Stimulated activated CD4-positive, alpha-beta T cell treated with anti-CD3 and anti-CD28 coated beads, Interleukin-2, amount 100 ng/mL, for 24 hours (primary cell): ENCODE measurements at places on chromosomes 11 and 22.

GRCh38 chr11:118607401-118608359, at the start of gene PHLDB1:
TSS of gene PHLDB1 (plus strand) at chr11:118607615. CDS start at chr11:118613837, 6,222 bp downstream.
- peak; percentile 61 for DNase-seq

- no peak for DNase-seq
Observed at GRCh38 chr11:19173004-19173689, 28.6 kb downstream of the CSRP3 start.

- DNase-seq, result no peak
Observed at GRCh38 chr22:27686534-27686933, 115.0 kb downstream of the MN1 start.

DNA sequence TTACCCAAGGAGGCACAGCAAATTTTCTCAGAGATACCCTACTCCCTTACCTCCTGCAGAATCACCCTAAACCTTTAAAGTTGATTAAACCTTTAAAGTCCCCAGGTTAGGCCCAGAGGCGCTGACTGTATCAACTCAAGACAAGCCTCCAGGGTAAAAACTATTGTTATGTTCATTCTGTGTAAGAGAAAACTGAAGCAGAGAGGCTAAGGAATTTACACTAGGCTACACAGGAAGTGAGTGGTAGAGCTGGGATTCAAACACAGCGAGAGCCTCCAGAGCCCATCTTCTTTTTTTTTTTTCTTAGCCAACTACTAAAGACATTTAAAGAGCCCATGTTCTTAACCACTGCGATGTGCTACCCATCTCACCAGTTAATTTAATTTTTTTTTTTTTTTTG, 56.3 kb upstream of the GRK3 start:
- DNase-seq, result no peak

DNA sequence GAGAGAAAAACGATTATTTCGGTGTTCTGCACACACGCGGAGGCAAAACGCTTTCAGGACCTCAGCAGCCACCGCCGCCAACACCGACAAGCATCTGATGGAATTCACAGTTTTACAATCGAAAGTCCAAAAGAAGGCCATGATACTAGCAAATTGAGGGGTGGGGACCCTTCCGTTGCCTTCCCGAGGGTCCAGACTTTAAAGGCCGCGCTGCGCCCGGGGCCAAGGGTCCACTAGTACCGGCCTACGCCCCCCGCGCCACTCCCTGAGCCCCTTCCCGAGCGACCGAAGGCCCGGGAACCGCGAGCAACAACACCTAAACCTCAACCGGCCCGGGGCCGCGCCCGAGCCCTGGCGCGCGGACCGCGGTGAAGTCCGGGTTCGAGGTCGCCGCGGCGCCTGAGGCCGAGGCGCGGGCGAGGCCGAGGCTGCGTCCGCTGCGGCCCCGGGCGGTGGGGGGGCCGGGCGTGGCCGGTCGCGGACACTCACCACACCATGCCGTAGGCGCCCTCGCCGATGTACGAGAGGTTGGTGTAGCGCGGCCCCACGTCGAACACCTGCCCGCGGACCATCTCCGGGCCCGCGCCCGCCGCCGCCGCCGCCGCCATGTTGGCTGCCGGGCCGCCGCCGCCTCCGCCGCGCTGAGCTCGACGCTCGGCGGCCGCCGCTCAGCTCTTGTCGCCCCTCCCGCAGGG, 465 bp downstream of the MAPK1 start:
- DNase-seq, result peak; percentile 46

DNA sequence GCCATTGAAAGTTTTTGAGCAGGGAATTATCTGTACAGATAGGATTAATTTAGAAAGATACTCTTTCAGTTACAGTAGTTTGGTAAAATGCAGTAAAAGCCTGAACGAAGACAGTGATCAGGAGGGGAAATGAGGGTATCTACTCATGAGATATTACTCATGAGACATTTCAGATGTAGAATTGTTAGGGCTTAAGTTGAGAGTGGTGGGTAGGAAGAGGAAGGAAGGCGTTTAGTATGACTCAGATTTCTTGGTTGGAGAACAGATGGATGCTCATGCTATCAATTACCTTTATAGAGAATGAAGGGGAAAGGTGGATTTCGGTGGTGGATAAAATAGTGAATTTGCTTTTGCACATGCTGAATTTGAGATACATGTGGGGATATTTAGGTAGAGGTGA, 15.8 kb downstream of the CCDC81 start:
- no peak for DNase-seq

- DNase-seq, result no peak
Observed at GRCh38 chr11:73171436-73172161, 29.5 kb upstream of the FCHSD2 start.

DNA sequence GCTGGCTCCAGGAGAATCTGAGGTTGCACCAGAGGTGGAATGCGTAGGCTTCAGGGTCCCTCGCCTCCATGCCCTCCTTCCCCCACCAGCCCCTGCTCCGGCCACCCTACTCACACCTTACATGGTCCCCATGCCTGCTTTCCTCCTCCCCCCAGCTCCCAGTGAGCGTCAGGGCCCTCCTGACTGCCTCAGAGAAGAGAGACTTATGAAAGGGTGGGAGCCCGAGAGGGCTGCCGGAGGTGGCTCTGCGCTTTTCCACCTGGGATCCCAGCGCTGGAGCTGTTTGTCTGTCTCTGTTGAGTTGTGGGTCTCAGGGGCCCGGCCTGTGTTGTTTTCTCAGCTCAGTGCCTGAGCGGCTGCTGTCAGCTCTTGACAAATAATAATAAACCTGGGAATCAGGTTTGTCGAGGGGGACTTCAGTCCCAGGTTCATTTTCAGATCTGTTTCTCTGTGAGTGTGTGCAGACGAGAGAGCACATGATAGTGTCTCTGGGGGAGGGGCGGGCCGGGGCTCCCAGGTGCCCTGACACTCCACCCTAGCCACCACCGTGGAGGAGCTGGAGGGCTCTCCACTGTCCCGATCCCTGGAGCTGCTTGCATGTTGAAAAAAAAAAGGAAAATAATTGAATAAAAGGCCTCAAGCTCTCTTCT, 153.7 kb downstream of the FEZ1 start:
- no peak for DNase-seq

DNA sequence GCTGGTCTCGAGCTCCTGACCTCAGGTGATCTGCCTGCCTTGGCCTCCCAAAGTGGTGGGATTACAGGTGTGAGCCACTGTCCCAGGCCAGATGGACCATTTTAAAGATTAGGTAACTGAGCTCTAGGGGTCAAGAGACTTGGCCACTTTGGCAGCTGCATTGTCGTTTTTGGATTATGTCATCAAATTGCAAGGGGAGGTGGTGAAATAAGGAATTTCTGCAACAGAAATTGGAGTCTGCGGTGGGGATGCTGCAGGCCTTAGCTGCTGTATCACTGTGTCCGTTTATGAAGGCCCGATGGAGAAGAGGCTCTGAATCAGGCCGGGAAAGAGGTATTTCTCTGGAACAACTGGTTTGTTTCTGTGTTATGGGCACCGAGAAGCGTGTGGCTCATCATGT, 34.6 kb downstream of the PTPRJ start:
- no peak for DNase-seq

- DNase-seq, result no peak
Observed at GRCh38 chr11:107722662-107723061, 10.8 kb upstream of the SLN start.

DNA sequence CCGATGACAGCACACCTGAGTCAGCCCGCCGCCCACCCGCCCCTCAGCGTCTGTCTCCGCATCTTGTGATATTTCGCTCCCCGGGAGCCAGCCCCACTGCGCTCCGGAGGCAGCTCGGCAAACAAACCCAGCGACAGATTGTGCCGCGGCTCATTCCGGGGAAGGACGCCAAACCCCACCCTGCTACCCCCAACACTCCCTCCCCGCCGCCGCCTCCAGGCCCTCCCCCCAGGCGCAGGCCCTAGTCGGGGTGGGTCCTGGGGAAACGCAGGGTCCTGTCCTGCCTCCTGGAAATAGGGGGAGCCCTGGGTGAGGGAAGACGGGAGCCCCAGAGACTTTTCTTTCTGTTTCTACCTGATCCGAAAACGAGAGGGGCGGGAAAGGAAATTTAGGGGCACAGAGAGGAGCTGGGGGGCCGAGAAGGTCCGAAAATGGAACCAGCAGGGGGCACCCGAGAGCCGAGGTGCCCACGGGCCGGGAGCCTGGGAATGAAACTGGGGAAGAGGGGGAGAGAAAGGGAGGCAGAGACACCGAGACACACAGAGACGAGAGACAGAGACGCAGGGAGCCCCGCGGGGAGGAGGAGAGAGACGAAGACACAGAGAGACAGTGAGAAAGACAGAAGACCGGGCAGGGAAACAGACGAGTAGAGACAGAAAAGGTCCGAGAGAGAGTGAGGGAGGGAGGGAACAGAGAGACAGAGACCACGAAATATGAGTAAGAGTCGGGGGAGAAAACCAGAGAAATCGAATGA, 1.7 kb upstream of the RTN4RL2 start:
- peak; percentile 62 for DNase-seq

DNA sequence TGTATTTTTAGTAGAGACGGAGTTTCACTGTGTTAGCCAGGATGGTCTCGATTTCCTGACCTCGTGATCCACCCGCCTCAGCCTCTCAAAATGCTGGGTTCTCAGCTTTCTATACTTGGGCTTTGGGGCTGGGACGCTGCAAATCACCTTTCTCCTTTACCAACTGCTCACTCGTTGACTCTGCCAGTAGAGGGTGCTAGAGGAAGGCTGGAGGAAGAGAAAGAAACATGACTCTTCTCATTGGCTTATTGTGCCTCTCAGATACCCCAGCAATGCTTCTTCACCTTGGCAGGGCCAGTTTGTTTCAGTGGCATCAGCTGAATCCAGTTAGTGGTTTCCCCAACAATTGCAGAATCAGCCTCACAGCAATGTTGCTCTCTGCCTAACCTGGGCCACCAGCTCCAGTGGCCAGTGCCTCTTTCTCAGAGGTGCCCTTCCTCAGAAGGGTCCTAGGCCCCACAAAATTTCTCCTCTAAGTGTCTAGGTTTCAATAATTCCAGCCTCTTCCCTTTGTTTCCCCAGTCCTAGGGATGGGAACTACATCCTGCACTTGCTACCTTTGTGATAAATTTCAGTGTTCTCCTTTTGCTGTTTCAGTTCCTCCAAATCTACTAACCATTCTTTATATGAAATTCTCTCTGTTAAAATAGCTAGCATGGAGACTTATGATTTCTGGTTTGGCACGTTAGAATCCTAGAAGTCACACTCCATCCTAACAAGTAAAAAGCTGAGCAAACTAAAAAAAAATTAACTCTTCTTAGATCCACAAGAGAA, 71.5 kb upstream of the VSTM5 start:
- DNase-seq, result no peak

GRCh38 chr22:42811459-42811858, 45.6 kb downstream of the ARFGAP3 start:
- no peak for DNase-seq

DNA sequence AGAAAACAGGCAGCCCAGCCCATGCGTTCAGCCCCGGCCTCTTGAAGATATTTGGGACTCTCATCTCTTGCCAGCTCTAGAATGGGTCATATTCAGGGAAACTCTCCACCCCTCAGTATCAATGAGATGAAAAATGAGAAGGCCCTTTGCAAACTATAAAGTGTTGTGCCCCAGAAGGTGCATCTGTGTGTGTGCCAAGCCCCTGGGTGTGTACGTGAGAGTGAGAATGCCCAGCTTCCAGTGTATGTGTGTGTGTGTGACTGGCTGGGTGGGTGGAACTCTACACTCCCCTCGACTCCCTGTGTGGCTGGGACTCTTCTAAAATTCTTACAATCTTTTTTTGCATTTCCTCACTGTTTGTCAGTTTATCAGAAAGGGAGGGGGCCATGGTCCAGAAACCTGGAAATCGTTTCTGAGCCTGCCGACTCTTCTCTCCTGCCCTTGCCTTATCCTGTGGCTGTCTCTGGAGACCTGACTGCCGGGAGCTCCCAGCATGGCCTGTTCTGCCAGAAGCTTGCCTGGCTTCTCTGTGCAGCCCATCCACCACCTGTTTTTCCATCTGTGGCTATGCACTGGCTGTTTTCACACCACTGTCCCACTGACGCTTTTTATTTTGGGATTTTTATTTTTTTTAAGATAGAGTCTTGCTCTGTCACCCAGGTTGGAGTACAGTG, 1.2 kb downstream of the P2RY6 start:
- DNase-seq, result no peak

DNA sequence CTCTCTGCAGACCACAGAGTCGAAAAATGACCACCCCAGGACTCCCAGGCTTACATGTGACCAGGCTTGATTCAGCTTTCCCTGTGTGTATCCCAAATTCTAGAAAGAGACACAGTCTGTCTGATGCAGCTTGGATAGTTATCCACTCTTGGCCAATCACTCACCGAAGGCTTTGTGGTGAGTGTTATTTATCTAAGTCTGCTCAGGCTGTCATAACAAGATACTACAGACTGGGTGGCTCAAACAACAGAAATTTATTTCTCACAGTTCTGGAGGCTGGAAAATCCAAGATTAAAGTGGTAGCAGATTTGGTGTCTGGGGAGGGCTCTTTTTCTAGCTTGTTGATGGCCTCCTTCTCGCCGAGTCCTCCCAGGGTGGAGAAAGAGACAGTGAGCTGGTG, 63.2 kb downstream of the ZBTB16 start:
- DNase-seq, result no peak

DNA sequence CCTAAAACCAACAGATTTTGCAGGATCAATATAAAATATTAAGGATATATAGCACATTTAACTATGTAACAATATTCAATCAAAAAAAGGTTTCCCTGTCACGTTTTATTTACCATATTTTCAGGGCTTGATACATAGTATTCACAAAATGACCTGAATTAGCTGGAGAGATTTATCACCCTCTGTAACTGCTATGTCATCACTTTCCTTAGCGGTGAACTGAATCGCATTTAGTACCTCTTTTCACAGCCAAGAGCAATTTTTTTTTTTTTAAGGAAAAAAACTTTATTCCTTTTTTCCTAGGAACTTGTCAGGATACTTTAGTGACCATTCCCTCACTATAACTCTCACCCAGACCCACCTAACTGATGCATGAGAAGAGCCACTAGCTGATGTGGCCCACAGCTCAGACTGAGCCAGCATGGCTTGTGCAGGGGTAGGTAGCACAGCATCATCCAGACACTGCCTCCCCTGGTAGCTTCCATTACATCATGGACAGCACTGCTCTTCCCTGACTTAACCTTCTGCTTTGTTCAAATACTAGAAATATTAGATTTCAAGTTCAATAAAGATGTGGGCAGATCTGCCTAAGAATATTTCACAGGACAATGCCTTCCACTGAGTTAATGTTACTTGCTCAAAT, 17.0 kb upstream of the GPR83 start:
- no peak for DNase-seq

DNA sequence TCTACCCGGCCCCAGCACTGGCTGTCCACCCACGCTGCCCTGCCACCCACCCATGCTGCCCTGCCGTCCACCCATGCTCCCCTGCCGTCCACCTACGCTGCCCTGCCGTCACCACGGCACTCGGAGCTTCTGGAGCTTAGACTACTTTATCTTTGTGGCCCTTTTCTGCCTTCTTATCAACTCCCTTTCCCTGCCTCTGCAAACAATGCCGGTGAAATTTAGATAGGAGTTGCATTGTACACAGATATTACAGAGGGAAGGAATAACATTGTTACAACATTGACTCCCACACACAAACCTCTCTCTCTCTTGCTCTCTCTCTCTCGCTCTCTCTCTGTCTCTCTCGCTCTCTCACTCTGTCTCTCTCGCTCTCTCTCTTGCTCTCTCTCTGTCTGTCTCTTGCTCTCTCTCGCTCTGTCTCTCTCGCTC, 33.7 kb upstream of the BRSK2 start:
- no peak for DNase-seq
